ENCODE measurements at places on chromosomes 2 and 18. TPM values are rescaled to one million over a fixed set of nuclear protein-coding genes. Genes with fewer than 3 reads are reported as not detected.
A peak's percentile ranks its signal among the peaks of the same experiment; 100 is the strongest.

Gene ADRA2B
- total RNA-seq = 5.0 TPM

Gene LAMA1
- 59.6 TPM for total RNA-seq

- DNase-seq = peak; percentile 62
These were observed 101.1 kb downstream of the ZBTB7C start for GRCh38 chr18:48308027-48308635.

- no peak for DNase-seq
These were observed 25.5 kb upstream of the DYNC2LI1 start for GRCh38 chr2:43748333-43748732.

DNA sequence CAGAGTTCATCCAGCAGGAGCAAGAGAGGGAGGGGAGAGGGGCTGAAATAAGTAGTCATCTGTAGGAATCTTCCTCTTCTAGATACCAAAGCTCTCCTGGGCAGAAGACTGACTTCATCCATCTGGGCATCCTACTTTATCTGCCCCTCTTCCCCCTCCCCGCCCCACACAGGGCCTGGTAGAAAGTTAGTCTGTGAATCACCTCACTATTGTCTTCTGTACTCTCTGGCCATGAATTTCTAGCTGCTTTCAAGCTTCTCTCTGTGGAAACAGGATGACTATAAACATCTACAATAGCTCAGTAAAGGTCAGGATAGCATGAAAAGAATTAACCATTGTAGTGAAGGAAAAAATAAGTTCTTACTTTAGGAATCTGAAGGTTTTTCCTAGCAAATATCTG, 47.7 kb upstream of the RNU4ATAC start:
- no peak for DNase-seq

DNA sequence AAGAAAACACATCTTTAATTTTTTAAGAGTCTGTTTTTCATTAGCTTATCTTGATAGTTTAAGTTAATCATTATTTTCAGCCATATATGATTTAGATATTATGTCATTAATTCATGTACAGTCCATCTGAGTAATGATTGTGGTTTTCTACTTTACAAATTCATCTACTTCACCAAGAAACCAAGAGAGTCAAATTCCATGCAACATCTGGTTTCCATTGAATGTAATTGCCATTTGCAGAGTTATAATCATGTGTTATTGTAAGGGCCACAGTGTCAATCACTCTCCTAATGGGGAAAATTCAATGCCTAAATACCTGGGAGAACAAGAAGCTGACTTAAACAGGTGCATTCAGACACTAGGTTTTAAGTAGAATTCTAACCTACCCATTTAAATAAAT, 217.2 kb upstream of the OSR1 start:
- no peak for DNase-seq

Gene DPP4
- 76.0 TPM for total RNA-seq

Gene ZNG1B
- 25.0 TPM for total RNA-seq

Measured in prostate gland (tissue), 2 donors.